Activated T-cell treated with anti-CD3 and anti-CD28 coated beads, Interleukin-2, amount 50 U/mL, for 72 hours (primary cell): ENCODE measurements at places on chromosomes 13 and 19.

- no peak for DNase-seq
These were observed 6.3 kb downstream of the CFAP97D2 start for GRCh38 chr13:114185182-114185971.

DNA sequence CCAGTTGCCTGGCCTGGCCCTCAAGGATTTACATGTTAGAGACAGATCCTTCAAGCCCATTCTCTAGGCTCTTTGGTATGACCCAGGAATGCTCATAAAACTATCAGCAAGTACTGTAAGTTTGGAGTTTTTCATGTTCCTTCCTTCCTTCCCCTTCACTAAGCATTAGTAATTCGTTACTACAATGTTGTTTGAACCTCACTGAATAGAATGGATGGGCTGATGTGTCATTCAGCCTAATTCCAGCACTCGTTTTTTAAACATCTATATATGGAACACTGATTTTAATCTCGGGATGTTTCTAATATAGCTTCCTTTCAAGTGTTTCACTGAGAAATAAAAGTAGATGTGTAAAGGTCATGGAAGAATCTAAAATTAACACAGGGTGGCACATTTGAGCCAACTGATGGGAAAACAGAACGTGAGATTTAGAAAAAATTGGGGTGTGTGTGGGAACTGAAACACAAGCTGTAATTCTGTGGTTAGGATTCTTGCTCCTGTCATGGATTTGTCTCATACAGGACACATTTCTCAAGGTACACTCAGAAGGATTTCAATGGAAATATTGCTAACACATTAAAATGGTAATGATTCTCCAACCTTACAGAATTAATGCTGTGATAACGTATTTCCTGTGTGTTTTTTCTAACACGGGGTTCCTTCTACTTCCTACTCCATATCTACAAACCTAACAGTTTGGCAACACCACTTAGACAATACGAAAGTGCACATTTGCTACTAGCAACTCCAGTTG is 93.4 kb downstream of the FLT1 start:
- DNase-seq, result no peak

- DNase-seq, result no peak
These were observed 5.9 kb downstream of the PTBP1 start for GRCh38 chr19:803099-803561.

- no peak for DNase-seq
These were observed 26.3 kb downstream of the SIPA1L3 start for GRCh38 chr19:37932985-37933936.
